ENCODE measurements at places on chromosomes 12 and 14. TPM values are rescaled to one million over a fixed set of nuclear protein-coding genes. Genes with fewer than 3 reads are reported as not detected.

GRCh38 chr12:74619884-74620283, 82.2 kb downstream of the ATXN7L3B start:
- DNase-seq, result no peak
- H3K4me1 ChIP-seq, result no peaks in the 10 kb centered on the region
- H3K36me3 ChIP-seq, result no peaks in the 10 kb centered on the region
- H3K4me3 ChIP-seq, result no peak overlapping the region
- no peaks in the 10 kb centered on the region for H3K27me3 ChIP-seq
- H3K27ac ChIP-seq, result no peak overlapping the region

GRCh38 chr14:89469210-89470198, 52.5 kb upstream of the FOXN3 start:
- DNase-seq, result peak; percentile 11
- H3K27ac ChIP-seq, result peak overlapping the region; percentile 8
- H3K4me1 ChIP-seq, result peaks cover 27% of the 10 kb centered on the region
- H3K27me3 ChIP-seq, result no peaks in the 10 kb centered on the region
- no peak overlapping the region for H3K4me3 ChIP-seq

GRCh38 chr12:89544681-89545184, 18.9 kb upstream of the POC1B start:
- no peaks in the 10 kb centered on the region for H3K36me3 ChIP-seq
- H3K27ac ChIP-seq, result no peak overlapping the region
- no peak for DNase-seq
- H3K4me3 ChIP-seq, result no peak overlapping the region
- H3K27me3 ChIP-seq, result no peaks in the 10 kb centered on the region
- H3K4me1 ChIP-seq, result peaks cover 21% of the 10 kb centered on the region

DNA sequence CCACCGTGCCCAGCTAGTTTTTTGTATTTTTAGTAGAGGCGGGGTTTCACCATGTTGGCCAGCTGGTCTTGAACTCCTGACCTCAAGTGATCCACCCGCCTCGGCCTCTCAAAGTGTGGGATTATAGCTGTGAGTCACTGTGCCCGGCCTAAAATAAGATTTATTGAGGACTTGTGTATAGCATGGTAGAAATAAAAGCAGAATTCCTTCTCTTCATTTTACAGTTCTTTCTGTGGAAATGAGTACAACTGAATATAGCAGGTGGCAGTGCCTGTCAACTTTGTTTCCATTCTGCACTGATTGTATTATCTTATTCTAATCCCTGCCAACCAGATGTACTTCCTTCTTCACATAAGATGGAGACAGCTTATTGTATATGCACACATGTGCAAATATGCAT, 41.0 kb downstream of the DIP2B start:
- peaks cover 48% of the 10 kb centered on the region for H3K4me1 ChIP-seq
- no peaks in the 10 kb centered on the region for H3K36me3 ChIP-seq
- peak overlapping the region; percentile 29 for H3K27ac ChIP-seq
- DNase-seq, result no peak
- H3K4me3 ChIP-seq, result no peak overlapping the region

DNA sequence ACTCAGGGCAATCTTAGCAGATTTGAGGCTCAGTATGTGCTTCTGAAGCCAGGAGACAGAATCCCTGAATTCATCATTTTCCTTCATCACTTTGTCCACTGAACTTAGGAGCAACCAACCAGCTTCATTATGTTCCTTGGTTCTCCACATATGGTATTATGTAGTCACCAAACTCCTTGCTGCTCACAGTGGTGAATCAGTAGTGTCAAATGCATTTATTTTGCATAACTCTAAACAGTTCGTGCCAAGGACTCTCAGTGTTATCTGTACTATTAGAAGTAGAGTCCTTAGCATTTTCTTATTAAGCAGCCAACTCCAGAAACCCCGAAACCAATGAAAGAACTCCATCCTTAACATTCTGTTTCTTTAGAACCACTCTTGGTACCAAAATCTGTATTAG, 466.9 kb upstream of the RGS6 start:
- H3K4me1 ChIP-seq, result no peaks in the 10 kb centered on the region
- H3K27ac ChIP-seq, result no peak overlapping the region
- no peak overlapping the region for H3K4me3 ChIP-seq
- H3K27me3 ChIP-seq, result no peaks in the 10 kb centered on the region
- no peak for DNase-seq

GRCh38 chr12:49578471-49579112, 10.7 kb upstream of the MCRS1 start:
- H3K4me3 ChIP-seq, result no peak overlapping the region
- H3K4me1 ChIP-seq, result peaks cover 8% of the 10 kb centered on the region
- H3K27ac ChIP-seq, result no peak overlapping the region
- H3K27me3 ChIP-seq, result no peaks in the 10 kb centered on the region

DNA sequence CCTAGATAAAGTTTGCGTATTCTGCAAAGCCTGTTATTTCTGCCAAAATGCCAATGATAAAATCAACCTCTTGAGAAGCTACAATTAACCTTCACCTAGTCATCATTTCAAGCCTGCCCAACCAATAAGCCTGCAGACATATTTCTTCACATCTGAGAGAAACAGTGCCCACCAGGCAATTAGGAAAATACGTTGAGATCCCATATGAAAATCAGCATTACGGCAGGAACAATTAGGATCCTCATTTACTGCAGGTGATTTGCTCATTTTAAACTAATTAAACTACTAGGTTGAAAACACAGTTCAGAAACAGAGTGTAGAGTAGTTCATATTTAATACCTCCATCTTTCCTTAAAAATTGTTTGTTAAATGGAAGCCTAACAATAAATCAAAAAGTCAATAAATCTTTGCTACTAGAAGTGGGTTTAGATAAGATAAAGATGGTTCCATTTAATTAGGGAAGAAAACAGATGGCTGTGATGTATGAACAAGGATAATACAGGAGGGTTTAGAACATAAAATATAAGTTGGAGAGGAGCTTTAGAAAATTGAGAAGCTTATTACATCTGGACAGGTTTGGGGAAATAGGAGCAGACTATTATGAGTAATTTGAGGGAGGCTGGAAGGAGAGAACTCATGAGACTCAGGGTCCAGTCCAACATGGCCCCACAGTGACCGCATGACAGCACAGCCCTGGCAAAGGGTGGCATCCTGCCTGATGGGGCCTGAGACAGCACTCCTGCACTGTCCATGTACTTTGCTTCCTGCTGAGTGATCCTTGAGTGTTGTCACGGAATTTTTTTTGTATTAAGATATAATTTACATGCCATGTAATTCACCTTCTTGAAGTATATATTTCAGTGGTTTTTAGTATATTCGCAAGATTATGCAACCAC, 26.9 kb upstream of the PYGL start:
- H3K27me3 ChIP-seq, result peaks cover 3% of the 10 kb centered on the region
- H3K4me3 ChIP-seq, result no peak overlapping the region
- no peaks in the 10 kb centered on the region for H3K4me1 ChIP-seq
- H3K36me3 ChIP-seq, result no peaks in the 10 kb centered on the region

DNA sequence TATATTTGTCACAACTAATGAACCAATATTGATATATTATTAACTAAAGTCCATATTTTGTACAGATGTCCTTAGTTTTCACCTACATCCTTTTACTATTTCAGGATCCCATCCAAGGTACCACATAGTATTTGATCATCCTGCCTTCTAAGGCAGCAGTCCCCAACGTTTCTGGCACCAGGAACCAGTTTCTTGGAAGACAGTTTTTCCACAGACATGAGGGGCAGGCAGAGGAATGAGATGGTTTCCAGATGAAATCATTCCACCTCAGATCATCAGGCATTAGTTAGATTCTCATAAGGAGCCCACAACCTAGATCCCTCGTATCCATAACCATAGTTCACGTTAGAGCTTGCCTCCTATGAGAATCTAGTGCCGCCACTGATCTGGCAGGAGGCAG, 82.8 kb upstream of the BCL2L14 start:
- no peaks in the 10 kb centered on the region for H3K36me3 ChIP-seq
- DNase-seq, result no peak
- H3K27ac ChIP-seq, result no peak overlapping the region
- no peaks in the 10 kb centered on the region for H3K4me1 ChIP-seq
- no peak overlapping the region for H3K4me3 ChIP-seq

DNA sequence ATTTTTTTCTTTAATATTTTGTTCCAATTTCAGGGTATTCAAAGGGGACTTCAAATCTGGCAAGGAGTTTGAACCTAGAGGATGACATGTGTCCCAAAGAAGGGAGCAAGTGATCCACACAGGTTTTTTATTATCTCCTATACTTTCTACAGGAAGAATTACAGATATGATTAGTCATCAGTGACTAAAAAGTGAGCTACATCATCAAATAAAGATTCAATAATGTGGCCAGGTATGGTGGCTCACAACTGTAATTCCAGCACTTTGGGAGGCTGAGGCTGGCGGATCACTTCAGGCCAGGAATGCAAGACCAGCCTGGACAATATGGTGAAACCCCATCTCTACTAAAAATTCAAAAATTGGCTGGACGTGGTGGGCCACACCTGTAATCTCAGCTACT, 24.2 kb downstream of the GLT8D2 start:
- H3K27ac ChIP-seq, result no peak overlapping the region
- H3K27me3 ChIP-seq, result no peaks in the 10 kb centered on the region
- no peaks in the 10 kb centered on the region for H3K4me1 ChIP-seq
- H3K4me3 ChIP-seq, result no peak overlapping the region

Gene CSRP2
- total RNA-seq, result 24.4 TPM

Gene A2ML1
- 261 TPM for total RNA-seq

Gene CD27
- total RNA-seq, result not detected

Measured in suprapubic skin (tissue), 4 donors.